ENCODE measurements at places on chromosomes 2 and 18.

GRCh38 chr2:159086342-159086741, 117.9 kb downstream of the TANC1 start:
- no peak for DNase-seq

GRCh38 chr18:67425672-67426071, 90.8 kb downstream of the DSEL start:
- DNase-seq, result no peak

- DNase-seq, result no peak
These were observed 118.3 kb upstream of the DNAJC10 start for GRCh38 chr2:182597570-182598295.

GRCh38 chr2:209146682-209147320, 277.0 kb upstream of the MAP2 start:
- no peak for DNase-seq

- no peak for DNase-seq
These were observed 6.5 kb downstream of the NCAPH start for GRCh38 chr2:96342085-96342484.

GRCh38 chr2:174603280-174603679, 5.7 kb upstream of the WIPF1 start:
- no peak for DNase-seq

DNA sequence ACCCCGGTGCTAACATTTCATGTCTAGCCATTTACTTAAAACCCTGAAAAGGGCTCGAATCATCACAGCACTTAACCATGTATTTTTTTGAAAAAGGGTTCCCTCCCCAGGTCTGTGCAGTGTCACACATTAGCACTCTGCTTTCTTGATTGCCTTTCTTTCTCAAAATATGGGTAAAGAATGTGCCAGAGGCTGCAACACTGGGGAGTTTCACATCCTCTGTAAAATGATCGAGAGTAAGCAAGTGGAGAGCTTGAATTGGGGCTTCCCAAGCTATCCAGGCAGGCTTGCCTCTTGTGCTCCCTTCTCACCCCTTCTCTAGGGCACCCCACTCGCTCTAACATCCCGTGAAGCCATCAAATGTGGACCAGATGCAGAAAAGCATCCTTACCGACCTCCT, 177.0 kb upstream of the CCDC68 start:
- no peak for DNase-seq

DNA sequence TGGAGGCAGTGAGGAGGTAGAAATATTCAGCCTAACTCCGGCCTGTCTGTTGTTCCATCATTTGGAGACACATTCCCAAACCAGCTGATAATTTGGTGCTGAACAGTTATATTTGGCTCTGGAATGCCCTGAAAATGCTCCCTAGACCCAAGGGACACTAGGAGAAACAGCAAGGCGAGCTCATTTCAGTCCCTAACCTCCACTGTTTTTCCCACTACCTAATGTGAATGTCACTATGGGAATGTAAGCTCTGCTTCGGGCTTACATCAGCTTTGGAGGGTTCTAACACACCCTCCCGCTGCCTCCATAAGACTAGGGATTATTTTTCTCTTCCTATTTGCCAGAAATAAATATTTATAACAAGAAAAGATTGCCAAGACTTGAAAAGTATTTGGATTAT, 103.5 kb downstream of the ANTXR1 start:
- DNase-seq, result no peak

GRCh38 chr2:20573620-20574422, 77.1 kb downstream of the HS1BP3 start:
- DNase-seq, result no peak

Data from activated CD4-positive, CD25-positive, alpha-beta regulatory T cell treated with anti-CD3 and anti-CD28 coated beads, Interleukin-2, amount 50 U/mL, for 72 hours (primary cell).